Lower leg skin (tissue), 4 donors: ENCODE measurements at places on chromosomes 12 and 14.

GRCh38 chr12:128817111-128818015 lies 6.4 kb downstream of the SLC15A4 start:
- DNase-seq, result peak; percentile 33

- DNase-seq, result no peak
Measured at GRCh38 chr12:553216-554000, 93.7 kb downstream of the B4GALNT3 start.

GRCh38 chr12:96486751-96487613 lies 2.4 kb upstream of the CFAP54 start:
- DNase-seq, result no peak

DNA sequence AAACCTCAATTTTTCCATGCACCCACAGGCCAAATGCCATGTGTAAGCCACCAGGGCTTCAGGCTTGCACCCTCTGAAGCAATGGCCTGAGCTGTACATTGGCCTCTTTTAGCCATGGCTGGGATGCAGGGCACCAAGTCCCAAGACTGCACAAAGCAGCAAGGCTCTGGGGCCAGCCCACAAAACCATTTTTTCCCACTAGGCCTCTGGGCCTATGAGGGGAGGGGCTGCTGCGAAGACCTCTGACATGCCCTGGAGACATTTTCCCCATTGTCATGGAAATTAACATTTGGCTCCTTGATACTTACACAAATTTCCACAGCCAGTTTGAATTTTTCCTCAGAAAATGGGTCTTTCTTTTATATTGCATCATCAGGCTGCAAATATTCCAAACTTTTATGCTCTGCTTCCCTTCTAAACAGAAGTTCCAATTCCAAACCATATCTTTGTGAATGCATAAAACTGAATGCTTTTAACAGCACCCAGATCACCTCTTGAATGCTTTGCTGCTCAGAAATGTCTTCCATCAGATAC lies 14.3 kb upstream of the OSBPL8 start:
- DNase-seq, result no peak

GRCh38 chr12:109731806-109732205 lies 18.2 kb downstream of the FAM222A start:
- peak; percentile 60 for DNase-seq

DNA sequence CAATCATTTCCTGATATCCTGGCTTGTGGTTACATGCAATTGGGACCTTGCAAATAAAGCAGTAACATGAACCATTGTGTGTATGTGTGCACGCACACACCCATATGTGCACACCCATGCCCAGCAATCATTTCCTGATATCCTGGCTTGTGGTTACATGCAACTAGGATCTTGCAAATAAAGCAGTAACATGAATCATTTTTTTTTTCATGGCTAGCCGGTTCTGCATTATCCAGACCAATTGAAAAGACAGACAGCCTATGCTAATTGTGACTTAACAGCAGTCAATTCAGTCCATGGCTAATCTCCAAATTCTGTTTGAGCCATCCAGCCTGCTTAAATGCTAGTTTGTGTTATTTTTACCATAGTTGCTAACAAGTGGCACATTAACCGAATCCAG lies 134.3 kb downstream of the TTC7B start:
- no peak for DNase-seq

DNA sequence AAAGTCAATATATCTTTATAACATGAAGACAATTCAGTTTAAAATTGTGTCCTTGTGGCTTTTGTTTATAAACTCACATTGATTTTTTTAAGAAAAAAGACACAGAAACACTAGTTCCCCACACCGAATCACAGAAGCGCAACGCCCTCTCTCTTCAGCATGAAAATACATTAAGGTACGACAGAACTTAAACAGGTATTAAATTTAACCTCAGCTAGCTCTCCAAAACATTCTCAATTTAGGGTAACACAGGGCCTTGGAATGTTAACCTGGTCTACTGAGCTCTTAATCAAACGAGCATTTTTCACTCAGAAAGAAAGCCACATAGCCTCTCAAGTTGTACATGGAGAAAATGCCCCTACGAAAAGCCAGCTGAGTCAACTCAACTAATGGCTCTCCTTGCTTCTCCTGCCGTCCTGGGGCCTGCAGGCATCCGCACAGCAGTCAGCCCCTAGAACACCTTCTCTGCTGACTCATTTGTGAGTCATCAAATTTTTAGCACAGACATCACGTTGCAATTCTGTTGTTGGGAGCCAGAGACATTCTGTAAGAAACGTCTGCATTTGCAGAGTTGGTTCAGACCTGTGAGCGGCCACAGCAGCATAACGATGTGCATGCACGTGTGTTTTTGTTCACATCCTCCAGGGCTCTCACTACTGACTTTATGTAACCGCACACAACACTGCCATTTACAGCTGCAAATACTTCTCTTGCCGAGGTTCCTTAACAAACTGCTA lies 141.6 kb downstream of the ITPR2 start:
- DNase-seq, result no peak

DNA sequence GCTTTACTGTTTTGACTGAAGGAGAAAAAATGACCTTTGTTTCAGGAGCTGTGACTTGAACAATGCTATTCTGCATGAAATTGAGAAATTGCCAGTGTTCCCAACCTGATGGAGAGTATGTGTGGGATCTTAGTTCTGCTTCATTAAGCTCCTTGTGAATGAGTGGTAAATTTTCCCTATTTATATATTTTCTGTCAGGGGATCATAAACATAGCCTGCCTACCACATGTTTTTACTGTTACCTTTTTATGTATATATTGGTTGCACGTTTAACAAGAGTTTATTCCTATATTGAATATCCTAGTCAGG lies 271.7 kb downstream of the PDZRN4 start:
- no peak for DNase-seq

DNA sequence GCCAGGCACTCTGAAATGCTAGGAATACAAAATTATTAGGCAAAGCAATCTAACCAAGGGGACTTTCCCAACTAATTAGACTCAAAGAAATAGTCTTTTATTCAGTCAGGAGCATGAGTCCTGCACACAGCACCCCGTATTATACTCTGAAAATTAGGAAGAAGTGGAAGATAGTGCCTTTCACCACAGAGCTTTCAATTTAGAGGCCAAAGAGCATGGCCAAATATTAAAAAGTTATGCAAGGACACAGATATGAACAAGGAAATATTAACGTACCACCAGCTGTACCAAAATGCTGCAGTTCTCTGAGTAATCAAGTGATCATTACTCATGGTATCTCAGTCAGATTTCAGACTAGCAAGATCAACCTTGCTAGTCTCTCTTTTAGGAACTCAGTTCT lies 22.6 kb upstream of the MDM2 start:
- no peak for DNase-seq
